ENCODE measurements at places on chromosomes 2 and 18.

DNA sequence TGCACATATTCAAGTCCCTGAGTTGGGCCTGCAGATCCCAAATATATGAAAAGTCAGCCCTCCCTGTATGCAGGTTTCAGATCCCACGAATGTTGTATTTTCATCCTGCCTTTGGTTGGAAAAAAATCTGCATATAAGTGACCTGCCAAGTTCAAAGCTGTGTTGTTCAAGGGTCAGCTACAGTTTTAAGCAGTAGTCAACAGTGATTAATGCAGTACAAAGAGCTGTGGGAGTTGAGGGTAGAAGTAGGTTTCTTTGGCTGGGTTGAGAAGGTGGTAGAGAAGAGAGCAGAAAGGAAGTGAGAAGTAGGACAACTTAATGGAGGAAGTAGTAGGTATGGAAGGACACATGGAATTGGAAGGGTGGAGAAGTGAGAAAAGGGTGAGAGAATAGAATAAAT, 127.9 kb downstream of the ANKRD44 start:
- DNase-seq = no peak

- DNase-seq = no peak
Measured at GRCh38 chr18:62326646-62327348, 1.7 kb downstream of the TNFRSF11A start.

GRCh38 chr2:241364781-241365180, 8.7 kb downstream of the FARP2 start:
- no peak for DNase-seq

- no peak for DNase-seq
Measured at GRCh38 chr2:3097804-3098203, 279.8 kb downstream of the EIPR1 start.

- DNase-seq = no peak
Measured at GRCh38 chr2:142724713-142725349, 152.6 kb upstream of the KYNU start.

- DNase-seq = no peak
Measured at GRCh38 chr2:96831679-96832078, 12.1 kb downstream of the ANKRD23 start.

- no peak for DNase-seq
Measured at GRCh38 chr2:3517948-3518495, 1.3 kb downstream of the ADI1 start.

GRCh38 chr2:10216677-10217488, 85.8 kb upstream of the HPCAL1 start:
- DNase-seq = no peak

DNA sequence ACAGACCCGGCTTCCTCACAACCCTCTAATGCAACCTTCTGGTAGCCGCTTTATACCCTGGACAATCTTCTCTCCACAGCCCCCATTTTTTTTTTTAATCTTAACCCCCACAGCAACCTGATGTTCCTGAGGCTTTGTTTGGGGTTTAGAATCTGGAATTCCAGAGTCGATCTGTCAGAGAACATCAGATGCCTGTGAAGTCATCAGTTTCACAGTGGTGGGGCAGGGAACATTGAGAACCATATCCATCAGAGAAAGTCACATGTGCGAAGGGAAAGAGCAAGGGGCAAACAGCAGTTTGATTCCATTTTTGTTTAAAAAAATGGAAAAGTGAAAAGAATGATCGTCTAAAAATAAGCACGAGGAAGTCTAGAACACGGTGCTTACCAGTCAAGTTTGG, 20.6 kb downstream of the NPAS2 start:
- no peak for DNase-seq

DNA sequence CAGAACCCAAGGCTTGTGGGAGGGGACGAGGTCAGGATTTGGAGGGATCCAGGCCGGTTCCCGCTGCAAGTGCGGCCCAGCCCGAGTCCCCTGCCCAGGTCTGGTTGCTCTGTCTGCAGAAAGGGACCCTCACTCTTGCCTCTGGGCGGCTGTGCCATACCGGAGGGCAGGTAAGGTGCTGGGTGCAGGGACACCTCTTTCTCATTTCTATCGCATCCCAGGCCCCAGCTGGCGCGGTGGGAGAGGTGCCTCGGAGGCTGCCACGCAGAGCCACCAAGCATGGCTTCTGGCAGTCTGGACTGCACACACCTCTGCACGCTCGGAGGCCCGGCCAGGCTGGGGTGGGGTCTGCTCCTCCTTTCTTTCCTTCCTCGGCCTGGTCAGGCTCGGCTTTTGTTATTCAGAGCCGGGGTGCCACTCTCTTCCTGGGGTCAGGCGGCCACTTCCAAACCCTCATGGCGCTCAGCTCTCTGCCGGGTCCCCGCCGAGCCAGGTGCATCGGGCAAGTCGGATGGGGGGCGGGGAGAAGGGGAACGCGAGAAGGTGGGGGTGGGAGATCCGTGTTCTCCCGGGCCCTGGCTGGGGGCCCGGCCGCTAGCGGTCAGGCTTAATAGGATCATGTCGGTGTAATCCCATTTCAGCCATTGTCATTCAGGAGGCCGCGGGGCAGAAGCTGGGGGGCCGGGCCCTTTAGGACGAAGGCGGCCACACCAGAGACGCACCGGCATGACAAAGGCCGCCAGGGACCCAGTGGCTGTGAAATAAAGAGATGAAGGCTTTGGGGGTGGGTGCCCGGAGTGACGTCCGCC, 9.0 kb downstream of the GBX2 start:
- DNase-seq = no peak

- no peak for DNase-seq
Measured at GRCh38 chr2:86778957-86779356, 11.8 kb downstream of the CD8A start.

- DNase-seq = no peak
Measured at GRCh38 chr18:63271148-63271547, 48.4 kb downstream of the BCL2 start.

DNA sequence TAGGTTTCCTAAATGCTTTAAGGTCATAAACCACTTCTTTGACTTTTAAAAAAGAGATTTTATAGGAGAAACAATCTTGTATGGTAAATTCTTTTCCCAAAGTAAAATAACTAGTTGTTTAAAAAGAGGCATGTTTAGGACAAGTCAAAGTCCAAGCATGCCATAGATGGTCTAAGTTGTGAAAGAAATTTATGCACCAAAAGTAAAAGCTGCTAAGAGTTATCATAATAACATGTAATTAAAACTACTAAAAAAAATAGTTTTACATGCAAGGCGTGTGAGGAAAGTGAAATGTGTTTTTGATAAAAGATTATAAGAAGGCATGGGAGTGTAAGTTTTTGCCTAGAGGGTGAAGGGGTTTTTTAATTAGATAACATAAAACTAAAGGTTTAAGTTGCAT, 22.5 kb downstream of the FAM210A start:
- DNase-seq = no peak

DNA sequence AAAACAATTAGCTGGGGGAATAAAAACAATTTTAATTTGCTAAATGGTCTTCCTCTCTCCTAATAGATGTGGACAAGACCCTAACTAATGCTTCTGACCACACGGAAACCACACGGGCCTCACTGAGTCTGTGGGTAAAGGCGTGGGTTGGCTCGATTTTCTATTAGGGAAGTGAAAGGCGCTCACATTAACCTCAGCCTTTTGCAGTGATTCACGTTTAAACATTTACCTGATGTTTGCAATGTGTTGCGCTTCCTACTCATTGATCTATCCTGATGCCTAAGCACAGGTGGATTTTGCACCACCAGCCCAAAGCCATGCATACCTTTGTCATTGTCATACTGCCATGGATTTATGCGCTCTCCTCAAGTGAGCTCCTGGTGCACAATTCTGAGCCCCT, 35.6 kb upstream of the NRP2 start:
- no peak for DNase-seq

DNA sequence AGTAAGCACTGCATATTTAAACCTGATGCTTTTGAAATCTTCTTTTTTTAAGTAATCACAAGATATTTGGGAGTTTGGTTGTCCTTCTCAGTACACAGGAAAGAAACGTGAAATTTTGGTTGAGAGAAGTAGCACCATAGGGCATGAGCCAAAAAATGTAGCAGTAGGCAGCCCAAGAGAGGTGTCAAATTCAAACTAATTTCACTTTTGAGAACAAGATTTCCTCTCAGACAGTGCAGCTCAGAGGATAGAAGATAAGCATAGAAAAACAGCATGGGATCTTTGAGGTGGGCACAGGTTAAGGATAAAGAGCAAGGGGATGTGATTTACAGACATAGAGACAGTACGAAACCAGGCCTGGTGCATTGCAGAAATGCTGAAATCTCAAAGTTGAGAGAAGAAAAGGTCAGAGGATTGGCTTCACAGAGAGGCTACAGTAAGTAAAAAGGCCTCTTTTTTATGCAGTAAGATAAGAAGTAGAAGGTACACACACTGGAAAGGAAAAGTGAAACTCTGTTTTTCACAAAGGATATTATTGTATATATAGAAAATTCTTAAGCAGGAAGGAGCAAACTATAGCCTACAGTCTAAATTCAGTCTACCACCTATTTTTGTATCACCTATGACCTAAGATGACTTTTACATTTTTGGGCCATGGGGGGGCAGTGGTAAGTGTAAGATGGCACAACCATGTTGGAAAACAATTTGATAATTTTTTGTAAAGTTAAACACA, 89.8 kb downstream of the PKP4 start:
- no peak for DNase-seq

GRCh38 chr2:241977557-241978300, 108.2 kb downstream of the RTP5 start:
- no peak for DNase-seq

GRCh38 chr2:26552641-26553374, 74.9 kb upstream of the OTOF start:
- no peak for DNase-seq

GRCh38 chr2:60379216-60379615, 174.2 kb downstream of the BCL11A start:
- DNase-seq = no peak

- DNase-seq = no peak
Measured at GRCh38 chr2:96103761-96104486, 12.4 kb downstream of the ADRA2B start.

- no peak for DNase-seq
Measured at GRCh38 chr2:105410554-105410953, 11.7 kb upstream of the FHL2 start.

GRCh38 chr2:102508863-102509262, 35.8 kb downstream of the SLC9A4 start:
- peak; percentile 29 for DNase-seq

- DNase-seq = no peak
Measured at GRCh38 chr18:80250740-80251364, 3.5 kb upstream of the PARD6G start.

DNA sequence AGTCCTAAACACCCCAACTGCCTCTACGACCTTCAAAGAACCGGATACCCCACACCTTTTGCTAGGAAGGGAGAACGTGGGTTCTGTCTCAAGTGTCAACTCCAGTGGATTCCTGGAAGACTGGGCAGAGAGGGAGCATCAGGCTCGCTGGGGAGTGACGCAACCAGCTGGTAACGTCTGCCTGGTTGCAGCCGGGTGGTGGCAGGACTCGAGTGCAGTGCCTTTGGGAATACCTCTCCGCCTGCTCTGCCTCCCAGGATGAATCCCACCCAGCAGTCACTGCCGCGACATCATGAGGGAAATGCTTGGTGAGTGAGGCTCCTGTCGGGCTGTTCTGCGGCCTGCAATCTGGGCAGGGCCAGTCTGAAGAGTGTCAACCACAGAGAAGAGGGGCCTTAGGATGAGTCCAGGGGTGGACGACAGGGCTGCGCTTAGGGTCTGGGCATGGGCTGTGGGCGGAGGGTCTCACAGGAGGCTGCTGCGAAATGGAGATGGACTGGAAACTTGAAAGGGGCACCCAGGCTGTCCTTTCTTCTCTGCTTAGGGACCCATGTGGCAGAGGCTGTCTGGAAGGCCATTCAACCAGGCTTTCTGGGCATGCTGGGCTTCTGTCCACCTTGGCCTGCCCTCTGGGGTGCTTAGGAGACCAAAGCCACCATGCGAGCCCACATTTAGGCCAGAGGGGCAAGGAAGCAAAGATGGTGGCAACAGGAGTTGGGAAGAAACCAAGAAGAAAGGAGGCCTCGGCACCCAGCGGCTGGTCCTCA, 12.9 kb downstream of the GPR17 start:
- no peak for DNase-seq

GRCh38 chr18:49015886-49016647, 65.3 kb upstream of the SMAD7 start:
- no peak for DNase-seq

Data from CD4-positive, alpha-beta T cell treated with Interleukin-1 beta for 1 hour (primary cell).